ENCODE measurements at places on chromosomes 12 and 14. TPM values are rescaled to one million over a fixed set of nuclear protein-coding genes. Genes with fewer than 3 reads are reported as not detected.

- no peak for DNase-seq
Measured at GRCh38 chr12:6650832-6651231, 3.6 kb upstream of the ACRBP start.

DNA sequence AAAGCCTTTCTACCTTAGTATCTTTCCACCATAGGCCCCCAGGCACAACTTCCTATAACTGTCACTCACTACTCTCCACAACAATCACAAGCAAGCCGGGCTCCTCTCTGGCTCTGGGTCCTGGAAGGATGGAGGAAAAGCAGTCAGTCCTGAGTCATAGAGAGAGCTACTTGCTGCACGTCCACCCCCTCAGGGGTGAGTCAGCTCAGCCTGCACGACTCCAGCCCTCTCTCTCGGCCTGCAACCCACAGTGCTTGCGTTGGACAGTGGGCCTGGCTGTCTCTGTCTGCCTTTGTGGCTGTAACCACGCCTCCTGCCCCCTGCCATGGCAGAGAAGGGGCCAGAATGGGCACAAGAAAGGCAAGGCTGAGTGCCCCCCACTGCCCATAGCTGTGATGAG, 154.1 kb upstream of the FKBP4 start:
- peak; percentile 99 for DNase-seq

The TPI1 gene
- 385 TPM for total RNA-seq

- no peak for DNase-seq
Measured at GRCh38 chr12:45697371-45697770, 32.1 kb upstream of the ARID2 start.

GRCh38 chr12:93442411-93443340, 929 bp upstream of the UBE2N start:
- DNase-seq, result peak; percentile 10

GRCh38 chr12:7905071-7905470, 30.9 kb downstream of the SLC2A3 start:
- no peak for DNase-seq

DNA sequence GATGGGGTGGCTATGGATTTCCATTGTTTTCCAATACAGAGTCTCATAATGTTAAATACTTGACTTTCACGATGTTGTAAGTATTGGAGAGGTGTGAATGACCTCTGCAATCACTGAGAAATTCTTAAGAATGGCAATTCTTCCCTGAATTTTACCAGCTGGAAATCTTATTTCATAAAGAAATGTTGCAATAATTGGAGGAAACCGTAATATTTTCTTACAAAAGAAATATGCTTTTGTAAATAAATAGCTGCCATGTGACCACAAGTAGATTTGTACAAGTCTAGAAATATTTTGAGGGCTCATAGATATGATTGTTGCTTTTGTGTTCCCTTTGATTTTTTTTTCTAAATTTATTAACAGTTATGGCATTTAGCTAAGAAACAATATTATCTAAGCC, 308.7 kb upstream of the ATP2B1 start:
- DNase-seq, result no peak

- DNase-seq, result no peak
Measured at GRCh38 chr12:14942196-14942931, 4.0 kb upstream of the ERP27 start.

GRCh38 chr14:71346685-71347084, 439.4 kb downstream of the PCNX1 start:
- no peak for DNase-seq

The ACRBP gene
- under 0.01 TPM for total RNA-seq

DNA sequence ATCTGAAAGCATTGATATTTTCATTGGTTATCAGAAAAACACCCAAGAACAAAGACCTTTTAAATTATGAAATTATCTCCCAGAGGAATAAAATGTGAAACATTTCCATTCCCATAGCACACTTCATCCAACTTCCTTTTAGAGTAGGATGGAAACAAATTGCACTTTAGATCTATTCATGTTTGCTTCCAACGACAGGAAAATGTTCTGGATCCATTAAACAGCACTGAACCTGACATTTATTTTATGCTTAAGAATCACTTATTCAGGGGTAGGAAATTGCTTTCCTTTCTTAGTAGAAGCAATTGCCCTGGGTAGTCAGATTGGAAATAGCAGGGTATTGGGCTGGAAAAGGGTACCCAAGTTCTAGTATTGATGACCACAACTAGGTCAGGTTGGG, 28.8 kb upstream of the PTGDR start:
- DNase-seq, result no peak

The LYSET gene
- total RNA-seq, result 11.5 TPM

- peak; percentile 44 for DNase-seq
Measured at GRCh38 chr12:666766-667308, 3.6 kb upstream of the NINJ2 start.

DNA sequence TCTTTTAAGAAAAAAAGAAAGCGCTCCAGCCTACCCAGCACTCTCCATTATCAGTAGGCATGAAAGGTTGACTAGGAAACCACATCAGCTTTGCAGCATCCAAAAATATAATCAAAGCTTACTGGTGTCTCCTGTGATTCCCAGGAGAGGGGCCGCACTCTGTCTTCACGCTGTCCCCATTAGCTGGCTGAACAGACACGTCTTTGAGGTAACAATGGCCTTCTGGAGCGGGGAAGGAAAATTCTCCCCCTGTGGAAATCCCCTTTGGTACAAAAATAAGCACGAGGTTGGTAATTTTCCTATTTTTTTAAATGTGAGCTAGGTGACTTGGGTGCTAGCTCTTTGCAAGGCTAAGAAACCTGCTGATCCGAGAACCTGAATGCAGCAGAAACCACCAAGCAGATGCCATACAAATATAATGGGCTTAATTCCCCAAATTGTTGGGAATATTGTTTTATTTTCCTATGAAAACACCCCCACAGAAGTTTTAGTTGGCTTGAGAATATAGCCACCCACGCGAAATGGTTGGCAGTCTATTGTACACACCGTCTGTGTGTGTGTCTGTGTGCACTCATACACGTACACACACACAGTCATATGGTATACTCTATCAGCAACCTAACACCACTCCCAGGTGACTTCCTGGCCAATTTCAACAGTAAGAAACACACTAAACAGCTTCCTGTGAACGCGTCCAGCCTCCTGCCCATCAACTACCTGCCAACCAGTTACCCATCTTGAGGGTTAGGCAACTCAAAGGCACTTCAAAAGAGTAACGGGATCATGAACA, 71.2 kb downstream of the KSR2 start:
- DNase-seq, result no peak

The FGF6 gene
- not detected for total RNA-seq

The KERA gene
- total RNA-seq, result not detected

GRCh38 chr14:58663494-58664111, 25.8 kb downstream of the DACT1 start:
- no peak for DNase-seq

DNA sequence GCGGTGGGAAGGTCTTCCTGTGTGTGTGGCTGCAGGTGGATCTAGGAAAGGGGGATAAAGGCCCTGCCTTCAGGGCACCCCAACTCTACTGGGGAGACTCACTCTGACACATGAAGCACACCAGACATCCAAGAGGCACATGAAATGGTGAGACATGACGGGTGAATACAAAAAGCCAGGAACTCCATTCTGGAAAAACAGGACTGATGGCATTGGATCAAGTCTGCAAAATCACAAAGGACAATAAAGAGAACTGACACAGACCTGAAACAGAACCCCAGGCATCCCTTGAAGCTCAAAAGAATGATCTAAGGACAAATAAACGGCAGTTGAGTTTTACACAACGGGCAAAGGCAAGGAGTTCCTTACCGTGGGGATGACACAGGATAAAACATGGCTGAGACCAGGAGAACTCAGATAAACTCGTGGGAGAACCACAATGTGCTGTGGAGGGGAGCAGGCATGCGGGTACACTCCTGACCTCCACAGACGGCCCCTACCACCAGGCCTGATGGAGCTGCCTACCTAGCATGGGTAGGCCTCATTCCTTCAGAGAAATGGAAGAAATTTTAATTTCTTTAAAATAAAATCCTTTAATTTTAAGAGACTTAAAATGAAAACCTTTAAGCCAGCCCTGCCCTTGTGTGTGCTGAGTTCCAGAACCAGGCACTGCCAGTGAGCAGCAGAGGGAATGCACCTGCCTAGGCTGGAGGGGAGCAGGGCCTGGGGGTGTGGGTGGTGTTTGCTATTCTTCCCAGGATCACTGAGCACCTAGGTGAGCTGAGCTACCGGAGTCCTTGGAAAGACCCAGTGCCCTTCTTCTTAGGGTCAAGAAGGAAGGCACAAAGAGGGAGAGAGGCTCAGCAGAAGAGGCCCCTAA, 100.1 kb downstream of the SINHCAF start:
- DNase-seq, result no peak

GRCh38 chr14:40447017-40447416, 1014.8 kb upstream of the FBXO33 start:
- DNase-seq, result no peak

DNA sequence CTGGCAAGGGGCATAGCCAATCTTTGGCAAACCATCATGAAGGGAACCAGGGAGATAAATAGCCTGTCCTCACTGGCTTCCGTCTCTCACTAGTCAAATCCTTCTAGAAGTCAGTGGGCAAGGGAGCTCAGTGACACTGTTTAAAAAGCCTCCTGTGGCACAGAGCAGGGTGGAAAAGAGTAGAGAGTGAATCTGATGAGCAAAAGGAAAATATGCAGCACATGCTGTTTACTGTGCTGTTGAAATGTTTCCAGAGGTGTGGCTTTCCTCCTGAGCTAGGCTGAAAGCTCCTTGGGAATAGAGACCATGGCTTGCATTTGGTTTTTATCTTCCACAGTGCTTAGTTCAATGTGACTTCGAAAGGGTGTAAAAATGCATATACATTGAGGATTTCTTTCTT, 7.7 kb upstream of the DYRK2 start:
- no peak for DNase-seq

- no peak for DNase-seq
Measured at GRCh38 chr14:101241807-101242278, 319.5 kb upstream of the DIO3 start.

The HEBP1 gene
- total RNA-seq, result 20.3 TPM

DNA sequence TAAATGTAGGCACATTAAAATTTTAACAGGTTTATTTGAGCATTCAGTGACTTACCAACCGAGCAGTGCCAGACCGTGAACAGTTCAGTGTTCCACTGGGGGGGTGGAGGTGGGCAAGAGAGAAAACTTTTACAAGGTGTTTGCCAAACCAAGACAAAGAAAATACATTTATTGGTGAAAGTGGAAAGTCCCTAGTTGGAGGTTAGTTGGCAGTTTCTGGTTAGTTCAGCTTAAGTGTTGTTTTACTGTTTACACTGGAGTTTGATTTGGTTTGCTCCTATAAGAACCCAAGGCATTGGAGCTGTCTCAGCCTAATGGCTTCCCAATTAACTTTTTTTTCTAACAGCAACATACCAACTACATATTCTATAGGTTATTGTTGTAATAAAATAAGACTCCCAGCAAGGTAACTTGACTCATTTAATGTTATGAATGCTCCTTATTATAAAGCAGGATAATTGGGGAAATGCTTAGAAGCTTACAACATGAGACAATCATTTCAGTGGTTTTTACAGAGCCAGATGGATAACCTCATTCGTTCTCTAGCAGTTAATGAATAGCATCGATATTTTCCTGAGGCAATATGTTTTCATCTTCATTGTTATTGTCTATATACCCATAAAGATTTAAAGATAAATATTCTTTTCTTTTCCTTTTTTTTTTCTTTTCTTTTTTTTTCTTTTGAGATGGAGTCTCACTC, 115.8 kb downstream of the ETNK1 start:
- no peak for DNase-seq

GRCh38 chr12:89789862-89790261, 81.2 kb upstream of the ATP2B1 start:
- DNase-seq, result no peak

DNA sequence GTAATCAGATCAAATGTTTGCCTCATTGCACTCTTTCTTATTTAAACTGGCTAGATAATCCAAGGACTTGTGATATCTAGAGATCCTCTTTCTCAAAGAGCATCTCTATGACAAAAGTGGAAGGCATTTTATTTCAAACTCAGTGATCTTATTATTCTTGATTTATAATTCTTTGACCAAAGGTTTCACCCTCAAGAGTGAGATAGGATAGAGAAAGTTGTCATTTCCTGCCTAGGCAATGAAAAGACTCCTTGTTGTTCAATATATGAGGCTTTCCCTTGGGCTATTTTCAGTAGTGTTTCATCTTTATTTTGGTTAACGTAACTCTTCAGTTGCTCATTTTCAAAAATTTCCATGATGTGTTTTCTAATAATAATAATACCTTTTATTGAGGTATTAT, 18.0 kb upstream of the INSM2 start:
- DNase-seq, result no peak

DNA sequence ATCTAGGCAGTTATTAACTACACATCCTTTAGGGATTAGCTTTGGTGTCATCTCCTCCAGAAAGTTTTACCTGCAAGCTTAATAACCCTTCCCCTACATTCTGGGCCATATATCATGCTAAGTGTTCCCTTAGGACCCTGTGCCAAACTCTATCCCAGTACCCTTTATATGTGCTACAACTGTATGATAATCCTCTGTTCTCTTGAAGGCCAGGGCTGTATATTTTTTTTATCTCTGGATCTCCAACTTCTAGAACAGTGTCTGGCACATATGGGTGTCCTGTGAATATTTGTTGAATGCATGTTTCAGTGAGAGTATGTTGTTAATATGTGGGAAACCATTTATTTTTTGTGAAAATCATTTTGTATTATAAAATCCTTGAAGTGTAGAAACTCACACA, 106.7 kb downstream of the PPM1A start:
- DNase-seq, result no peak

DNA sequence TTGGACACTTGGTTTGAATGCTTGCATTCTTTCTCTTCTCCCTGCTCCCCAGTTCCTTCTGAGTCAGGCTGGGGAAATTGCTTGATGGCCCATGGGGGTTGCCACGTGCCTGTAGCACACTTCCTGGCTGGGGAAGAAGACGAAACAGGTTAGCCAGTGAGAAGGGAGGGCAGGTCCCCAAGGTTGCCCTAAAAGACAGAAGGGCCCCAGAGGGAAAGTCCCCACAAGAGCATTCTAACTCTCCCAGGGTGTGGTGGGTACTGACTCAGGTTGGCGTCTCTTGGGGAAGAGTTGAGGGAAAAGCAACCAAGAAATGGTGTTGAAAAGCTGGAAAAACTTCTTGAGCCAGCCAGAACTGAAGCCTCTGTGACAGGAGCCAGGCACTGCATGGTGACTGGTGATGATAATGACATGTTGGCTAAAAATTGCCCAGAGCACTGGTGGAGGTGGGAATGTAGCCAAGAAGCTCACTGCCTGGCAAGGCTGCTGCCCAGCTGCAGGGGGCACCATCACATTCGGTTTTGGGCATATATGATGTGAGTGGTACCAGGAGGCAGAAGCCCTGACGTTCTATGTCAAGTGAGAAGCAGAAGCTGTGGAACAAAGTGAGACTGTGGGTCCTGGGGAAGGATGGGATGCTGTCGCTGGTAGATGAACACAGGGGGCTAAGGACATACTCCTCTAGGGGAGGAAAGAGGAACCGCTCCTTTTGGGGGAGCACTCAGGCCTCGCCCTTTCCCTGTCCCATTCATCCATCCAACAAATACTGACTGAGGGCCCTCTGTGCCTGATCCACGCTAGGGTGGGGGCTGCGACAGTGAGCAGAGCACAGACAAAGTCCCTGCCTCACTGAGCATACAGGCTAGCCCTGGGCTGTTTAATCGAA, 8.1 kb upstream of the RABGGTA start:
- peak; percentile 66 for DNase-seq

The REP15 gene
- 3.5 TPM for total RNA-seq
